ENCODE measurements at places on chromosomes 13 and 19.

- DNase-seq: no peak
These were observed 253.8 kb downstream of the DLEU7 start for GRCh38 chr13:50589651-50590054.

- DNase-seq: no peak
These were observed 118.0 kb downstream of the KDM4B start for GRCh38 chr19:5086725-5087439.

GRCh38 chr13:74367193-74367592, 233.0 kb upstream of the KLF12 start:
- no peak for DNase-seq

DNA sequence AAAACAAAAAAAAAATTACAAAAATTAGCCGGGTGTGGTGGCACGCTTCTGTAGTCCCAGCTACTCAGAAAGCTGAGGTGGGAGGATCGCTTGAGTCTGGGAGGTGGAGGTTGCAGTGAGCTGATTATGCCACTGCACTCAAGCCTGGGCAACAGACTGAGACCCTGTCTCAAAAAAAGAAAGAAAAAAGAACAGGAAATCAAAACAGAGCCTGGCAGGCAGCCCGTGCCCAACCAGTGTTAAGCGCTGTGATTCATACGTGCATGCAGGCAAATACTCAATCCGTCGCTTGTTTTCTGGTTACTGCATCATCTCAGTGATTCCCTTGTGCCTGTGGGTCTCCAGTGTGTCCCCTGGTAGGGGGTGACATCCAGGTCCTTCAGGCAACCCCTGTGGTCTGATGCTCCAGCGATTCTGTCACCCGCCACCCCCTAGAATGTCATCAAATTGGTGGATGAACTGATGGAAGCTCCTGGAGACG, 18.1 kb downstream of the DDX39A start:
- DNase-seq: no peak

DNA sequence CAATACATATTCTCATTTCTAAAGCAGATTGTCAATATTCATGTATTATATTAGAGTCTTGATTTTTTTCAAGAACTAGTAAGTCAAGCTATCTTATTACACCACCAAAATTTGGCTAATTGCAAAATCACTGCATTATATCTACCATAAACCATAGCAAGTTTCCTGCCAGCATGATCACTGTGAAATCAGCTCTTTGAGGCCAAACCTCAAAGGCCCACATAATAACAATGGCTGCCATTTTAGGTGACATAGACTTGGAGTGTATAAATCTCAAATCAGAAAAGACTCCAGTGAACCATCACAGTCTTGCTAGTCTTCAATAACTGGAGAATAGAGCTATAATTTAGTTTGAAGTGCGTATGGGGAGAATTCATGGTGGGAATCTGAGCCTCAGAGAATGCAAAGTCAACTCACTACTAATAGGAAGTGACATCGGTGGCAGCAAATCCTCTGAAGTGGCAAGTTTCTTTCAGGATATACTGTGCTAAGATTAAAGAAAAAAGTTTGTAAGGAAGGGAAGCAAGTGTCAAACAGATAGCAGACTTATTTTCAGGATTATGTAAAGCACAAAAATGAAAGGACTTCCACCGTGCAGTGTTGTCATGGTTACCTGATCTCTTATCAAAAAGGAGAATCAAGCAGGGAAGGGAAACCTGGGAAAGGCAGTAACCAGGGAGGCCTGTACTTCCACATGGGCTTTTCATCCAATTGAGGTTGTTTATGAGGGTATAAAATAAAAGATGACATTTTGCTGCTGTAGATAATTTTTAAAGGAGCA, 117.4 kb upstream of the FNDC3A start:
- no peak for DNase-seq

DNA sequence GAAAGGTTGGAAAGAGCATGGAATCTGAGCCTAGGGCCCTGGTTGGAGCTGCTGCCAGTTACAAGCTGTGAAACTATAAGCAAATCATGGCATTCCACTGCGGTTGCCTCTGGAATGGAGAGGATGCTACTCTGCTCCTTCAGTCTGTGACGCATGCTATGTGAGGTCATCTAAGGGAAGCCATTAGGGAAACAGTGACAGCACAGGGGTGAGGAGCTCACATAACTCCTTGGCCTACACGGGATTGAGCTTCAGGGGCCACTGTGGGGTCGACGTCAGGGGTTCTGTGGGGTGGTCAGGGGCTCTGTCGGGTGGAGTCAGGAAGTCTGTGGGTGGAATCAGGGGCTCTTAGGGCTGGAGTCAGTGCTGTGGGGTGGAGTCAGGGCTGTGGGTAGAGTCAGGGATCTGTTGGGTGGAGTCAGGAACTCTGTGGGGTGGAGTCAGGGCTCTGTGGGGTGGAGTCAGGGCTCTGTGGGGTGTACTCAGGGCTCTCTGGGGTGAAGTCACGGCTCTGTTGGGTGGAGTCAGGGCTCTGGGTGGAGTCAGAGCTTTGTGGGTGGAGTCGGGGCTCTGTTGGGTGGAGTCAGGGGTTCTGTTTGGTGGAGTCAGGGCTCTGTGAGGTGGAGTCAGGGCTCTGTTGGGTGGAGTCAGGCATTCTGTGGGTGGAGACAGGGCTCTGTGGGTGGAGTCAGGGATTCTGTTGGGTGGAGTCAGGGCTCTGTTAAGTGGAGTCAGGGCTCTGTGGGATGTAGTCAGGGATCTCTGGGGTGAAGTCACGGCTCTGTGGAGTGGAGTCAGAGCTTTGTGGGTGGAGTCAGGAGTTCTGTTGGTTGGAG, 35.8 kb upstream of the MEDAG start:
- DNase-seq: peak; percentile 92

DNA sequence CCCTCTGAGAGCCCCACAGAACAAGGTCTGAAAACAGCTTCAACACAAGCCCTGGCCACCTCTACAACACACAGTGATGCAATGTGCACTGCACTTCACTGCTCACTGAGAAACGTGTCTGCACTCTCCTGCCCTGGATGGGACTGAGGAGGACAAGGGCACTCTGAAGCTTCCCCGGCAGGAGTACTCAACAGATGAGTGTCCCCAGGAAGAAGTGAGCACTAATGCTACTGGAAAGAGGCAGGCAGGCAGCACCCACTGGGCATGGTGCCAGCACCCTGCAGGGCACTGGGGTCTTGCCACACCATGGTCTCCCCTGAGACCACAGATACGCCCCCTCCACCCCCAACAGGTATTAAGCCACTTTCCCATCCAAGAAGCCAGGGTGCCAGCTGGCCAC, 17.7 kb upstream of the SLC35E1 start:
- DNase-seq: no peak

GRCh38 chr13:44918326-44919103, 70.8 kb downstream of the NUFIP1 start:
- peak; percentile 98 for DNase-seq

DNA sequence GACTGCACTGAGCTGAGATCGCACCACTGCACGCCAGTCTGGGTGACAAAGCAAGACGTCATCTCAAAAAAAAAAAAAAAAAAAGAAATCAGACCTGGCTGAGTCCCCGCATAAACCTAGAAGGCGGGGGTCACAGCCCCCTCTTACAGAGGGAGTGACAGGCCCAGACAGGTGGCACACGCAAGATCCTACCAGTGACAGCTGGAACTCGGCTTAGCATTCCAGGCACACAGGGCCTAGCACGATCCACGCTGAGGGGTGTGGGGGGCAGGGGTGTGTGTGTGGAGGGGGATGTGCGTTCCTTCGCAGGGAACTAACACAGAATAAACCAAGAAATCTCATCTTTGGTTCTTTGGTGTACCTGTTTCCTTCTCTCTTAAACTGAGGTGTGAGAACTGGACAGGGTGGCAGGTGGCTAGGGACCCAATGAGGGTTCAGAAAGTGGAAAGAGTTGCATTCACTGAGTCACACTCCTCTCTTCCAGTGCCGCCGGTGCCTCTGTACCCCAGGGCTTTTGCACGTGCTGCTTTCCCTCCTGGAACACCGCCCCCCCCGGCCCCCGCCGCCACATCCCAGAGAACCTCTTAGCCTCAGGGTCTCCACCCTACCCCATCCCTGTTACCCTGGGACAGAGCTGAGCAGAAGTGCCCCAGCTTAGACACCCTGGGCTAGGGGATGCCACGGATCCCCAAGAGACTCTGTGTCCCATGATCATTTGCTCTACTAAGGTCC, 5.0 kb downstream of the SGTA start:
- DNase-seq: no peak

DNA sequence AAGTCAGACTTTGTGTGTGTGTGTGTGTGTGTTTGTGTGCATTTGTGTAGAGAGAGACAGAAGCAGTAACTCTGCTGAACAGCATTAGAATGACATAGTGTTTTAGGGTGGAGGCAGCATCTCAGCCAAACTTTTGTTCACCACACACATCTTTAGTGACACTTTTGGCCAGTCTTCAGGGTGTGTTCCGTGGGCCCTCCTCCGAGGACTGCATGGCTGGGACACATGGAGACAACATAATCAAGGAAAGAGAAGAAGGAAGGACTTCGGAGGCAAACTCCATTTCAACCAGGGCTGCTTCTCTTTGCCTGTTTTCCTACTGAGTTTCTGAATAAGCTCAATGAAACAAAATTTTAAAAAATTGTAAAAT, 205.1 kb downstream of the LHFPL6 start:
- peak; percentile 31 for DNase-seq

- no peak for DNase-seq
These were observed 9.1 kb upstream of the DPP9 start for GRCh38 chr19:4732680-4733114.

DNA sequence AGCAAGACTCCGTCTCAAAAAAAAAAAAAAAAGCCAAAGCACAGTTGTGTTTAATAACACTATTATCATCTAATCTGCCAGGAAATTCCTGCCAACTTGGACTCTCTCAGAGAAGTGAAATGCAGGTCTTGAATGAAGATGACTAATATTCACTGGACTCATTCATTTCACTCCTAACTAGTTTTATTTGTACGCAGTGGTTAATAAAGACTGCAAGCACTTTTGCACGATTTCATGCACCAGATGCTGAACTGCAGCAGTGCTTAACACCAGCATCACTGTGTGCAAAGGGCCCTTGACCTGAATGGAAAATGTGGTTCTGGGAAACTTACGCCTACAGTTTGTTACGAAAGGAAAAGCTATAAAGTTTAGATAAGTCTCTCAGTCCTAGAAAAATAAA, 63.3 kb downstream of the DHRS12 start:
- peak; percentile 3 for DNase-seq

DNA sequence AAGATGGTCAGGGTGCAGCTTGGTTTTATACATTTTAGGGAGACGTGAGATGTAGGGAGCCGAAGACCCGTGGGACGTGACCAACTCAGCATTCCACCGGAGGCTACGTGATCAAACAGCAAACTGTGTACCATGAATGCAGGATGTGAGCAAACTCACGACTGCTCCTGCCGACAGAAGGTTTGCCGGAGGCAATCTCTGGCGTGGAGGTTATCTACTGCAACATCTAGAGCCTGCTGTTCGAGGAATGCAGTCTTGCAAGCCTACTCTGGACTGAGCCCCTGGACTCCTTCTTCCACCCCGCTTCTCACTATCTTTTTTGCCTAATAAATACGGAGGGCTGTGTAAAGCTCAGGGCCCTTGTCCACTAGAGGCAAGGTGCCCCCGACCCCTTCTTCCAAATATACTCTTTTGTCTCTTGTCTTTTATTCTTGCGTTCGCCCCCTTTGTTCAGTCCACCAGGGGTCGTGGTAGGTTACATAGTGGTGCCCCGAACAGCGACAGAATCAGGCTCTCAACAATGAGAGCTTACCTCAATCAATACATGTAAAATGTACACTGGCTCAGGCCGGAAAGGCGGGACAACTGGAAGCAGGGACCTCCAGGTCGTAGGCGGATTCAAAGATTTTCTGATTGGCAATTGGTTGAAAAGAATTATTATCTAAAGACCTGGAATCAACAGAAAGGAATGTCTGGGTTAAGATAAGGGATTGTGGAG, 8.9 kb upstream of the OR1I1 start:
- DNase-seq: no peak

GRCh38 chr19:23203841-23204344, 46.3 kb downstream of the ZNF724 start:
- DNase-seq: no peak

DNA sequence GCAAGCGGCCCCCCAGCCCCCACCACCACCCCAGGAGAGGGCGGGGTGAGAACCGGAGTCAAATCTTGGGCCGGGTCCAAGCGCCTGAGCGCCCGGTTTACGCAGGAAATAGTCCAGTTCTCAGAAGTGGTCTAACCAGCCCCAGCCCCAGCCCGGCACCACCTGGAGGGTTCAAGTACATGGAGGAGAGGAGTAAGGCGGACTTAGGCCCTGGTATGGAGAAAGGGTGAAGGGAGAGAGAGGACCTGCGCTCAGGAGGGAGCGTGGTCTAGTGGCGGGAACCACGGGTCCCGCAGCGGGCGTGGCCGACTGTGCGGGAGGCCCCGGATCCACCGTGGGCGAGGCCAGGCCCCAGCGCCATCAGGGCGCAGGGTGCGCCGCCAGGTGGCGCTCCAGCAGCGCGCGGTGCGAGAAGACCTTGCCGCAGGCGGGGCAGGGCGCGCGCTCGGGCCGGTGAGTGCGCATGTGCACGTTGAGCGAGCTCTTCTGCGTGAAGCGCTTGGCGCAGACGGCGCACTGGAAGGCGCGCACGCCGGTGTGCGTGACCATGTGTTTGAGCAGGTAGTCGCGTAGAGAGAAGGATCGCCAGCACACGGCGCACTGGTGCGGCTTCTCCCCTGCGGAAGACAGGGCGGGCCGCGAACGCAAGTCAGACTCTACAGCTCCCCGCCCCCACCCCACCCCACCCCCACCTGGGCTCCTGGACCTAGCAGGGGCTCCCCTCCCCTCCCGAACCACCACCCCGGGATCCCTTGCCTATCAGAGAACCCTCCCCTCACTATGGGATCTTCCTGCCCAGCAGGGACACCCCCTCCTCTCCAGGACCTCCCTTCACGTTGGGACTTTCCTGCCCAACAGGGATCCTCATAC, 2.1 kb upstream of the SLC27A5 start:
- DNase-seq: peak; percentile 67

DNA sequence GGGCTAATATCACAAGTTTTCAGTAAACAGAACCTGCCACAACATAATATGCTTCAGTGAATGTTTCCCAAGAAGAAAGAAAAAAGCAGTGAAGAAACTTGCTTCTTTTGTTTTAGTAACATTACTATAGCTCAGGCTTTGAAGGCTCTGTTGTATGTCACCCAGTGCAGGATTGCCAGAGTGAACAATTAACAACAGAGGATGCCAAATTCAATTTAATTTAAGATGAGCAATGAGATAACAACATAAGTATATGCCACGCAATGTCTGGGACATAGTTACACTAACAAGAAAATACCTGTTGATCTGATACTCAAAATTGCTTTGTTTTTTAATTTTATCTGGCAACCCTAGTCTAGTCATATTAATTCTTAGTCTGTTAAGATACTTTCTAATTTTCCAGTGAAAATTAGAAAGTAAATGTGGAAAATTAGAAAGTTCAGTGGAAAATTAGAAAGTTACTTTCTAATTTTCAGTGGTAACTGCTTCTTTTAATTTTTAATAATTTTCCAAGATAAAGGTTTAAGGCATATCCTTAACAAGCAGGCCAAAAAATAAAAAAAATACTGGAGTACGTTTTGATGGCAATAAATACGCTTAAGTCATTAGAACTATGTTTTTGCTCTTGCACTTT, 336.3 kb downstream of the SLITRK6 start:
- no peak for DNase-seq

Data from skin of body (tissue), 3 donors.